ENCODE measurements at places on chromosomes 7 and 10.

- peaks cover 20% of the 10 kb centered on the region for H3K4me1 ChIP-seq
- no peaks in the 10 kb centered on the region for H3K36me3 ChIP-seq
- no peaks in the 10 kb centered on the region for H3K27me3 ChIP-seq
These were observed 47.8 kb downstream of the CPEB3 start for GRCh38 chr10:92242910-92243671.

DNA sequence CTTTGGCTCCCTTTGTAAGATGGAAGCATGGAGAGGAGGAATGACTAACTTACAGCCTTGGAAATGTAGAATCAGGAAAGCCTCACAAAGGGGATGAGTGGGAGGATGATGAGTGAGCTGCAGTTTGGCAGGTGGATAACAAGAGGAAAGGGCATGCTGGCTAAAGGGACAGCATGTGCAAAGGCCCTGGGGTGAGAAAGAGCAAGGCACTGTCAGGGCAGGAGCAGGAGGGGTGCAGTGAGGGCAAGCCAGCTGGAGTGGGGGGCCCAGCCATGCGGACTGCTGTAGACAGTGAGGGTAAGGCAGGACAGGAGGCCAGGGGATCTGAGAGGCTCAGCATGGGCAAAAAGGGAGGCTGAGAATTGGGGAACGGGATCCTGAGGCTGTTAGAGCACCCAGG lies 20.5 kb downstream of the TLL2 start:
- H3K4me3 ChIP-seq = no peak overlapping the region
- no peak overlapping the region for H3K27ac ChIP-seq
- H3K4me1 ChIP-seq = no peaks in the 10 kb centered on the region

GRCh38 chr10:8615118-8615517 lies 560.6 kb downstream of the GATA3 start:
- no peaks in the 10 kb centered on the region for H3K36me3 ChIP-seq
- DNase-seq = no peak
- H3K27ac ChIP-seq = no peak overlapping the region
- H3K4me3 ChIP-seq = no peak overlapping the region
- H3K27me3 ChIP-seq = no peaks in the 10 kb centered on the region

DNA sequence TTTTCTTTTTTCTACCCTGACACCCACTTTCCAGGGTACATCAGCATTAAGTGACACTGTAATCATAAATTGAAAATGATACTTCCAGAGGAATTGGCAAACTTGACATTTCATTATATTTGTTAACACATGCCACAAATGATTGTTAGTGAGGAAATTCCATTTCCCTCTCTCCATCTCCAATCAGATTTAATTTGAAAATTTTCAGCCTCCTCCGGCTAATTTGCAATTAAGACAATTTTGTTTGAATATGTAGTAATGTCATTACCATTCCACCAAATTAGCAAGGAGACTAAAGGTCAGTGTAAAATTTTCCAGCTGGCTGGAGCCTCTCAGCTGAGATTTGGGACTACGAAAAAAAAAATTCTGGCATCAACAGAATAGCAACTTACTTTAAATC lies 242.7 kb downstream of the FOXP2 start:
- no peak for DNase-seq
- no peaks in the 10 kb centered on the region for H3K36me3 ChIP-seq
- no peak overlapping the region for H3K4me3 ChIP-seq
- no peak overlapping the region for H3K27ac ChIP-seq
- H3K27me3 ChIP-seq = peaks cover 3% of the 10 kb centered on the region

DNA sequence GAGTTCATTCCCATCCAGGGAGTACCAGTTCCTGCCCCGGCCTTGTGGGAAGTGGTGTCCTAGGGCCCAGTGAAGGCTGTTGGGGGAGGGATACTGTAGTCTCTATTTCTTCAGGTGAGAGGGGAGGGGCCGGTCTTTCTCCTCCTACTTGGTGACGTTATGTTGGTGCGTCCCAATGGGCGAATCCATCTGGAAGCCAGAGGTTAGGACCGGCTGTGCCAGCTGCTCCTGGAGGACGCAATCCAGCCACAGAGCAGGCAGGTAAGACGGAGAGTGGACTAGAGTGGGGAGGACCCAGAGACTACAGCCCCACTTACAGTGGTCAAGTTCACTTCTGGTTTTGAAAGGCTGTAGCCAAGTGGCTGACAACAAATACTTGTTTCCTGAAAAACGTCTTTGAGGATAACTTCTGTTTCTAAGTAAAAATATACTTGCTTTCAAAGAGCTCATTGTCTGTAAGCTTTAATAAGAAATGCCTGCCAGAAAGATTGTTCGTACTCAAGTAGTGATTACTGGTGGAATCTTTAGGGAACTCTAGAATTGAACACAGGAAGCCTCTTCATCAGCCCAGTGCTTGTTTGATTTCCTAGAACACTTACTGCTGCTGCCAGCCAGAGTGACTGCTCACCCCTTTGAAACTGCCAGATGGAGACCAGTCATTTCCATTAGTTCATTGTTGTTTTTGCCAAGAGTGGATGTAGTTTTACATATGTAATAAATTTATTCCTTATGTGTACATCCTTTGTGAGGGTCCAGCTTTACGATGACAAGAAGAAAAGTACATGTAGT lies 25.4 kb downstream of the RBM33 start:
- peaks cover 28% of the 10 kb centered on the region for H3K4me1 ChIP-seq
- H3K27me3 ChIP-seq = no peaks in the 10 kb centered on the region
- H3K4me3 ChIP-seq = no peak overlapping the region

DNA sequence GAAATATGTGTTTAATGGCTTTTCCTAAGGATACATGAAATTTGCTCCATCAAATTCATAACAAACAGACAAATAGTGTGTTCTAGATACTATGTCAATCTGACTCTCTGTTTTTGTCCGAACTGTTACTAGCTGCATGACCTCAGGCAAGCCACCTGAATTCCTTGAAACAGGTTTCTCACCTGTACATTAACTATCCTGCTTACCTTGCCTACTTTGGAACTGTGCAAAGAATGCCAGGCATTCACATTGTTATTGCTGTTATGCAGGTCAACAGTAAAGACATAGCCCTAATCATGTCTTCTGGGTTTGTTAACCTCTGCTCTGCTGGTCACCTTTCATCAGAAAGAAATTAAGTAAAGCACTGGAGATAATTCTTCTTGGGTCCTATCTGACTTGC lies 1283.9 kb upstream of the CELF2 start:
- H3K27ac ChIP-seq = no peak overlapping the region
- H3K4me1 ChIP-seq = no peaks in the 10 kb centered on the region

DNA sequence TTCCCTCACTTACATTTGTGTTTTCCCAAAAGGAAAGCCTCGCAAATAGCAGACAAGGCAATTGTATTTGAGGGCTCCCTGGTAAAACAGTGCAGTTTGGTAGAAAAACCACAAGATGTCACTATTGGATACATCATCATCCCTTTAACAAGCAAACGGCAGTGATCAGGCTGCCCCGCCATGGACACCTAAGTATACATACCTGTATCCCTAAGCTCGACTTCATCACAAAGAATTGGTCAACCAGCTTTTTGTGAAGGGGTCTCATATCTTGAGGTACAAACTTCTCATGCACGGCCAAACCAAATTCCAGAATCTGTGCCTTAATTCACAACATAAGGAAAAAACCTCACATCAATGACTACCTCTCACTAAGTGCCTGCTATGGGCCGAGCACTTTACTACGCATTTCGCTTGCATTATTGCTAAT lies 179.5 kb upstream of the IMMP2L start:
- no peaks in the 10 kb centered on the region for H3K36me3 ChIP-seq
- H3K27ac ChIP-seq = no peak overlapping the region
- H3K27me3 ChIP-seq = peaks cover 2% of the 10 kb centered on the region
- H3K4me1 ChIP-seq = peaks cover 2% of the 10 kb centered on the region

DNA sequence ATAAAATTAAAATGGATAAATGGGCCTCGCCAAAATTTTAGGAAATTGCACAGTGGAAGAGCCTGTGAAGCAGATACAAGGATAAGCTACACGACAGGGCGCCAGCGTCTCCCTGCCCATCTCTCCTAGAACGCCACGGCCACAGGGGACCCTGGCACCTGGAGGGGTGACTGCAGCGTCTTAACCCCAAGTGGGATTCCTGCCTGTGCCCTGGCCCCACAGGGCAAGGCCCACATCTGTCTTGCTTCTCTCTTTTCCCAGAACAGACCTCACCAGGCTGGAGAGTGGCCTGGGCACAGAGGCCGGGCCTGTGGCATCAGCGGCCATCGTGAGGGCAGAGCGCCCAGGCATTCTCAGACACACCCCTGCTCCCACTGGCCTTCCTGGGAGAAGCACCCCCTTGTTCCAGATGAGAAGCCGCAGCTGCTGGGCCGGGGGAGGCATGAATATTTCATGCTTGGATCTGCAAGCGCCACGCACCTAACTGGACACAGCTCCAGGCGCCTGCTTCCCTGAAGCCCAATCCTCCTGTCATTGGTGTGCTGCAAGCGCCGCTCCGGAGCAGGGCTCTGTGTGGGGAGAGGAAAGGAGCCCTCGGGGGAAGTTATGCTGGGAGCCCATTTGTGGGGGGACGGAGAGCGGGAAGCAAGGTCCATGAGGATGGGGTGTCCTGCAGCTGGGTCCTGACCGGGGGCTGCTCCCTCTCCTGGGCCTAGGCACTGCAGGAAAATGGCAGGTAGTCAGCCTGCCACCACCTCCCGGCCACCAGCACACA lies 153.5 kb downstream of the ELFN1 start:
- peaks cover 15% of the 10 kb centered on the region for H3K4me1 ChIP-seq
- DNase-seq = no peak
- H3K27ac ChIP-seq = no peak overlapping the region
- H3K4me3 ChIP-seq = no peak overlapping the region

DNA sequence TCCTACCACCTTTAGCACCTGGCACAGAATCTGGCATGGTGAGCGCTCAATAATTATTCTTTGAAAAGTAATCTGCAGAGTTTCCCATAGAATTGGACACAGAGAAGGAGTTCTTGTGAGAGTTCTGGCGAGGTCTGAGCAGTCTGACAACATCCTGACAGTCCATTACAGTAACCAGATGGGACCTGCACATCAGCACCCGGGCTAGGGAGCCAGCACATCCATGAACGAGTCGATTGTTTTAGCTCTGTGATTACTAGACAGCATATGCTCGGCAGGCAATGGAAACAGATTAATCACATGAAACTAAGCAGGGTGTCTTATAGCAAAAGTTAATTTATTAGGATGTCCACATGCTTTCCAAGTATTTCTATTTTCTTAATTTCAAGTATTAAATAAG lies 96.7 kb downstream of the SEMA3D start:
- no peaks in the 10 kb centered on the region for H3K27me3 ChIP-seq
- H3K4me1 ChIP-seq = no peaks in the 10 kb centered on the region
- H3K36me3 ChIP-seq = no peaks in the 10 kb centered on the region
- DNase-seq = no peak
- no peak overlapping the region for H3K4me3 ChIP-seq

Data from memory B cell (primary cell).